ENCODE measurements at places on chromosomes 4 and X. TPM values are rescaled to one million over a fixed set of nuclear protein-coding genes. Genes with fewer than 3 reads are reported as not detected.

GRCh38 chrX:123878252-123878721 is 18.4 kb downstream of the XIAP start:
- DNase-seq = no peak

DNA sequence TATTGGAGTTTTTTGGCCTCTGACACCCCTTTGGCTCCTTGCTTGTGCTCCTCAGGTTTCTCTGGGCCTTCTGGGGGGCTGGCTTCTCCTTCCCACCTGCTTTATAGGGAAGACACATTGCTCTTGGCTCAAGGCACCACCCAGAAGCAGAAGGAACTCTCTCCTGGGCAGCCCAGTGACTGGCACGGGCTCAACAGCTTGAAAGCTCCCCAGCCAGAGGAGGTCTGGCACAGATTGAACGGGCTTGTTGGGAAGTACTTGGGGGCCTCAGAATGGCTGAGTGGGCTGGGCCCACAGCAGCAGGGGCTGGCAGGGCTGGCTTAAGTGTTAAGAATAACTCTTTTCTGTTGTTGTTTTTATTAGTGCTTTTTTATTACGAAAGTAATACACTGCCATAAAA is 11.2 kb upstream of the ZNF185 start:
- DNase-seq = no peak

DNA sequence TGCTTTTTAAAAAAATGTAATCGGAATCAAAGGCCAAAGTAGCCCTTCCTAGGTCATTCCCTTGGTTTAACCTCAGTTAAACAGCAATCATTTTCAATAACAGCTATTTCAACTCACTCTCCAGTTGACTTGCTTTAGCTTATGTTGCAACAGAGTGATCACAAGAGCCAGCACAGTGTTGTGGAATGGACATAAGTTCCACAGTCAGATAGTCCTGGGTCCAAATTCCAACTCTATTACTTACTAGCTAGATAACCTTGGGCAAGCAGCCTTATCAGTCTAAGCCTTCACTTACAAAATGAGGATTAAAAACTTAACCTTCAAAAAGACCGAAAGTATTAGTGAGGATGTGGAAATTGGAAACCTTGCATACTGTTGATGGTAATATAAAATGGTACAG is 9.2 kb upstream of the GPC3 start:
- DNase-seq = no peak

DNA sequence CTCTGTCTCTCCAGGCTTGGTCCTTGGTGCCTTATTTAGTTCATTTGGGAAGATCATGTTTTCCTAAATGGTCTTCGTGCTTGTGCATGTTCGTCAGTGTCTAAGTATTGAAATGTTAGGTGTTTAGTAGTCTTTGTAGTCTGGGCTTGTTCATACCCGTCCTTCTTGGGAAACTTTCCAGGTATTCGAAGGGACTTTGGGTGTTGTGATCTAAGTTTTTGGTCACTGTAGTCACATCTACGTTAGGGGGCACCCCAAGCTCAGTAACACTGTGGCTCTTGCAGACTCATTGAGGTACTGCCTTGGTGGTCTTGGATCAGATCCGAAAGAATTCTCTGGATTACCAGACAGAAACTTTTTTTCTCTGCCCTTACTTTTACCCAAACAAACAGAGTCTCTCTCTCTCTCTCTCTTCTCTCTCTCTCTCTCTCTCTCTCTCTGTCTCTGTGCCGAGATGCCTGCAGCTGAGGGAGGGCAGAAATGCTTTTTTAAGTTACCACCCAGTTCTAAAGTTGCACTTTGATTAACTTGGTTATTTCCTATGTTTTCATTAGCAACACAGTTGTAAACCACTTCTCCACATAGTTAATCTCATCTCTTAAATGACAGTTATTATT is 67.6 kb upstream of the SLC7A3 start:
- peak; percentile 51 for DNase-seq

DNA sequence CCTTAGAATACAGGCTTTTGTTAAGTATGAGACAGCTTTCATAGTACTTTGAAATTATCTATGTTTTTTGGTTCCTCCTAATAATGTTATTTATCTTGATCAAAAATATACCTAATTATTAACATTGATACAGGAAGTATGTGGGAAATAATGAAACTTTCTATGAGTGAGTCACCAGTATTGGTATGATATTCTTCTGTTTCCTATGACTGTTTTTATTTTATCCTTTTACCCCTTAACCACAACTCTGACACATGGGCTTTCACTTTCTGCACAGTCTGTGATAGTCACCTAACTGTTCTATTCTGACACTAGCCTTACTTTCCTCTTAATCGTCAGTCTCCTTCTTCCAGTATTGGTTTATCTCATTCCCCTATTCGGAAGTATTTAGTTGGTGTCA is 4.7 kb downstream of the THAP9 start:
- DNase-seq = no peak

DNA sequence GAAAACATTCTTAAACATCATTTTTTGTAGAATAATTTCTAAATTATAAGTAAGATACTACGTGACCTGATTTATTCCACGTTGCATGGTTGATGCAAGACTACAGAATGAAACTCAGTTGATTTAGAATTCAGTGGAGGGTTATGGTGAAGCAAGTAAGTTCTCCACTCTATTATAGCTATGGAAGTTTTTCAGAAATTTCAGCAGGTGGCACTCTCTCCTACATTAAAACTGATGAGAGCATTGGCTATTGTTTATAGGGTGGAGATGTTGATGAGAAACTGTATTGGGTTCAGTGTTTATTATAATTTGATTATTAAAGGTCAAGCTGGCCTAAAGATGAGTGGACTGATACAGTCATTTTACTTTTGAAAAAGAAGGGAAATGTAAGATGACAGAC is 88.0 kb downstream of the FNIP2 start:
- peak; percentile 25 for DNase-seq

DNA sequence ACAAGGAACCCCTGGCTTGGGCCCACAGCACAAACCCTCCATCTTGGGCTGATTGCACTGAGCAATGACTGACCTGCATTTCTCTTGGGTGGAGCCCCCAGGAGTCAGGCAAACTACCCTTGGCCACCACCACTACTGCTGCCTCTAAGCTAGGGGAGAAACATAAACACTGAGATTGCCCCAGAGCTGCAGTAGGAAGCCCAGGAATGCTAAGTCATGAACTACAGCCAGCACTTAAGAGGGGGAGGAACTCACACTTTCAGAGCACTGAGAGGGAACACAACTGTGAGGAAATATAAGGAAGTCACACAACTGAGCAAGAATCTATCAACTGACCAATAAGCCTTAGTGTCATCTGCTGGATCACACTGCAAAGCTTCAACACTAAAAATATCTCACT is 111.6 kb upstream of the PPP3CA start:
- DNase-seq = no peak

GRCh38 chrX:21993265-21993664 is 38.9 kb upstream of the PHEX start:
- DNase-seq = no peak

GRCh38 chr4:7539659-7540058 is 104.9 kb upstream of the PSAPL1 start:
- no peak for DNase-seq

DNA sequence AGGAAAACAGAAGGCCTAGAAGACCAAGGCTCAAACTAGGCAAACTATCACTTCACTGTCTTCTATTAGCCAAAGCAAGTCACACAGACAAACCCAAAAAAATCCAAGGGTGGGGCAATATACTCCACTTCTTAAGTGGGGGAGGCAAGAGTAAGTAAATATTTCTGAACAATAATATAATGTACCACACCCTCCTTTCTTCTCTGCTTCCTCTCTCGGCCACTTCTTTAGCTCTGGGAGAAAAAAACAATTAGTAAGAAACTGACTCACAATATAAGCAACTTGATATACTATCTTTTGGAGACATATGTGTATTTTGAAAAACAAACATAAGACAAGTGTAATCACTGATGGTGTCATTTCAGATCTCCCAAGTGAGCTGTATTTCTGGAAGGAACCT is 14.8 kb downstream of the DCAF8L1 start:
- no peak for DNase-seq

DNA sequence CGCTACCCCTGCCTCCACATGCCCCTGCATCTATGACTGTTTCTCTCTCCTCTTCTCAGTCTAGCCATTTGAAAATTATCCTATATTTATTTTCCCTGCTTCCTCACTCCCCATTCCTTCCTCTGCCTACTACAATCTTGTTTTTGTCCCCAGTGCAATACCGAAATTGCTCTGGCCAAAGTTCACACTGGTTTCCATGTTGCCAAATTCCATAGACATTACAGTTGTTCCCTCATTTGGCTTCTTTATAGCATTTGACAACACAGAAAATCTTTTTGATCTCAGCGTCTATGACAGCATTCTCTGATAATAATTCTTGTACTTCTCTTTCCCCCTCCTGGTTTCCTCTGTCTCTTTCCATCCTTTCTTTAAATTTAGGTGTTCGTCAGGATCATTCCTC is 99.4 kb downstream of the GPR82 start:
- DNase-seq = peak; percentile 56

- no peak for DNase-seq
Measured at GRCh38 chrX:128653524-128654060, 601.4 kb upstream of the ACTRT1 start.

DNA sequence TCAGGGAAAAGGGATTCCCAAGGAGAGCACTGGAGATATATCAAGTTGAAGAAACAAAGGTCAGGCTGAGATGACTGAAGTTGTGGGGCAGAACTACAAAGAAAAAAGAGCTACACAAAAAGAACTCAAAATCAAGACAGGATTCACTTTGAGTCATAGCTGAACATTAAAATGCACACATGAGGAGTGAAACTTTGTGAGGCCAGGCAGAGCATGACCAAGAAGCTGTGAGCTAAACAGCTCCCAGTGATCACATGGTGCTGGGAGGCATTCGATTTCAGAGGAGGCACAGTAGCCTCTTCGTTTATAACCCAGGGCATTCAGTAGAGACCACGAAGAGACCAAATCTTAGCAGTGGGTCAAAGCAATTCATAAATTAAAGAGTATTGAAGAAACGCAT is 145.3 kb downstream of the ATRX start:
- no peak for DNase-seq

GRCh38 chrX:102658556-102658955 is 7.3 kb downstream of the GPRASP1 start:
- DNase-seq = no peak

DNA sequence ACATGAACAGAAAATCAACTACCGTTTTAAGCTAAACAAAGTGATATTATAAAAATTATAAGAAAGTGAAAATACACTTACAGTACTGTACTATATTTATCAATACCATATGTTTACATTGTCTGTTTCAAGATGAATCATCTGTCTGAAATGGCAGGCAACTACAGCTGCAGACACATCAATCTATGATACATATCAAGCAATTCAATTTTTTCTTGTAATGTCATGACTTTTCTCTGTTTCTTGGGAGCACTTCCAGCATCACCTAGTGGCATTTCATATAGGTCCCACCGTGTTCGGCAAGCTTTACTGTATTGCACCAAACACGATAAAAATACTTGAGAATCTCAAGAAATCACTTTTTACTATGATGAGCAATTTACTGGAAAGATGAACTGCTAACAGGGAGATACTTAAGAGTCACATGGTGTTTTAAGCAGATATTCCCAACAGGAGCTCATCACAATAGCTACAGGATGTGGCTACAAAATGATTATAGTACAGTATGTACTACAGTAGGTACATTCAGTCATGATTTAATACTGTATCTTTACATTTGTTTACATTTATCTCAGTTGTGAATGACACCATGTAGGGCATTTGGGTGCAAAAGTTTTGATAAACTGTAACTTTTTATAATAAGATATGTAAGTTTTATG is 207.4 kb downstream of the ADAM29 start:
- no peak for DNase-seq

DNA sequence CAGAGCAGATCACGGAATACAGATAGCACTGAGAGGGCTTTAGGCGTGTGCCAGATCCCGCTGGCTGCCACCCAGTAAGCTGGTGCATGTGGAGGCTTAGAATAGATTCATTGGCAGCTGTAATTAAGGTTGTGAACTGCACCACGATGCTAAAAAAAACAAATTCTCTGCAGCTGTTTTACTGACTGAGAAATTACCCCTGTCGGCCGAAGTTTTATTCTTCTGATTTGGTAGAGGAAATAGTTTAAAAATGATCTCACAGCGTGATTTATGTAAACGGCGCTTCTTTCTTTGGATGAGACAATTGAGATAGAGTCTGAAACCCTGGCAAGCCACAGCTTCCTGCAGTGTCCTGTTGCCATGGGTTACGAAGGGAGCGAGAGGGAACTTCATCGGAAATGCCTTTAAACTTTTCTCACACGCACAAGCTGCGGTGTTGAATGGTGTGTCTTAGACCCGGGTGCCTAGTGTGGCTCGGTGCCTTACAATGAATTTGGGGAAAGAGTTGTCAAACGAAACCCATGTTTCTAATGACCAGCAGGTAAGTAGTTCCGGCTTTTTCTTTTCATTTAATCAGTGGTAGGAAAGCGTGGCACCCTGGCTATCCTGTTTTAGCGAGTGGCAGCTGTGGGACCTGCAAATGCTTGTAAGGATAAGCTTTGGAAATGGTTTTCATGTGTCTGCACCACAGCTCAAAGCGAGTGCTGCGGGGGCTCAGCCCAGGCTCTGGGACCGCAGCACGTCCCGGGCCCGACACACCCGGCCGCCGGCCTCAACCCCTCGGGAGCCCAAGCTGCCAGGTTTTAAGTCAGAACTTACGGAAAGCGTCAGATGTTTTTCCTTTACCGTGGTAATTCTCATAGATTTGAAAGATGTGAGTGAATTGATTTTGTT is 71.7 kb upstream of the HGFAC start:
- peak; percentile 91 for DNase-seq

- no peak for DNase-seq
Measured at GRCh38 chr4:94480362-94480951, 28.7 kb downstream of the PDLIM5 start.

Gene ADH1C
- not detected for total RNA-seq

Gene UGT2A1
- total RNA-seq = not detected

All from myocyte (in vitro differentiated cells).